ENCODE measurements at places on chromosomes 11 and 22.

DNA sequence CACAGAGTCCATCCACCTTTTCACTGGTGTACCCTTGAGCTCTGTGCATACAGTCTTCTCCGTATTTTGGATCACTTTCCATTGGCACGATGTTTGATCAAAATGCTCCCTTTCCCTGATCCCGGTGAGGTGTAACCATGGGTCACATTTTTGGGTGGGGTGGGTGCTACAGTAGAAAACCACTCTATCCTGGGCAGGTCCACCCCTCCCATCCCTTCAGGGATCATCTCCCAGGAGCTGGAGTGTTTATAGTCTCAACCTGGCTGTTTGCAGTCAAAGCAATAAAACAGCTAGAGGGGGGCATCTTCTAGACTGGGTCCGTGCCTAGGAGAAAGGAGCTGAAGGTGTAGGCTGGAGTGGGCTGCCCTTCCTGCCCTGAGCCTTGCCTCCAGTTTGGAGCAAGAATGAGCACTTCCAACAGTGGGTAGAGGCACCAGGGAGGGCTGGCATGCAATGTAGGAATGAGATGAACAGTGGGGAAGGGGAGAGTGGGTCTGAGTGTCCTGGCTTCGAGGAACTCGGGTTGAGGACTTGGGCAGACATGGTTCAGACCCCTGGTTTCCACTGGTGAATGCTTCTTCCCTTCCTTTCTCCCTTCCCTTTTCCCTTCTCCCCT is 38.8 kb downstream of the RNF141 start:
- DNase-seq: no peak

- DNase-seq: no peak
Observed at GRCh38 chr22:41842996-41843970, 10.4 kb downstream of the SREBF2 start.

DNA sequence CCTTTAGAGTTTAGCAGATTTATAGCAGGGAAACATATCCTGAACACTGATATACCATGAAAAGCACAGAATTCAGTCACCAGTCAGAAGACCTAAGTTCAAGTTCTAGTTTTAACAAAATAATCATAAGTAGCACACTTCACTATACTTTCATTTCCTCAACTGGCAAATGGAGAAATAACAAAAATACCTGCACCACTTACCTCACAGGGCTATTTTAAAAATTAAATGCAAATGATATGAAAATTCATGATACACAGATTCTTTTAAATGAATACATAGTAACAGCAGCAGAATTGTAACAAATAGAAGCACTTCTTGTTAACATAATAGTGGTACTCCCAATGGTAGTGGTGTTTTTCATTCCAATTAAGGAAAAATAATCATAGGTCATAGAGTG is 139.0 kb downstream of the FCHSD2 start:
- no peak for DNase-seq

DNA sequence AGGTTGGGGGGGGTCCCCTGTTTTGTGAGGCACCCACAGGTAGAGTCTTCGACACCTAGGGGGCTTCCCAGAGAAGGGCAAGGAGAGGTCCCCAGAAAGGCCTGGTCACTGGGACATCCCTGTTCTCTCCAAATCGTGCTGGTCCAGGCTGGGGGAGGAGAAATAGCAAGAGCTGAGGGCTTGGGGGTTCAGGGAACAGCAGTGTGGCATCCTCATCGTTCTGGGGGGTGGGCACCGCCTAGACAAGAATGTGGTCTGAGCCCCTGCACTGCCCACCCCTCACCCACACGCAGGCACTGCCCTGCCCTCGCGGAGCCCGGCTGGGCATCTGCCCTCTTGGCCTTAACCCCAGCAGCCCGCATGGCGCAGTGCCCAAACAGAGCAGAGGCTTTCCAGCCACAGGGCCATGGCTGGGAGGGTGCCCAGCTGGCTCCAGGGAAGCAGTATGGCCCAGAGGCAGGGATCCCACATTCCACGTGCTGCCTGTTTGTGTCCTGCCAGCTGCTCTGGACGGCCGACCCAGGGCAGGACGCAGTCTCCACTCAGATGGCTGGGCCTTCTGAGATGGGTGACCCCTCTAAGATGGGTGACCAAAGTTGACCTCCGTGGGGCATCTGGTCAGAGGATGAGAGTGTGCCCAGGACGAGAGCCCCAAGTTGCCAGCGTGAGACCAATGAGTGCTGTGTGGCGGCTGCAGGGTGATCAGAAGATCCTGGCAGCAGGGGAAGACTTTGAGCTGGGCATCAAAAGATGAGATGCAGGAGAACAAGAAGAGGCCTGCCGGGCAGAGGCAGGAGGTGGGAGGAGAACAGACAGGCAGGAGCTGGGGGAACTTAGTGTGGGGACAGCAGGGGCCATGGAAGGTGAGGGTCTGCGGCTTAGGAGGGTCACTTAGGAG is 14.4 kb downstream of the SCARF2 start:
- no peak for DNase-seq

DNA sequence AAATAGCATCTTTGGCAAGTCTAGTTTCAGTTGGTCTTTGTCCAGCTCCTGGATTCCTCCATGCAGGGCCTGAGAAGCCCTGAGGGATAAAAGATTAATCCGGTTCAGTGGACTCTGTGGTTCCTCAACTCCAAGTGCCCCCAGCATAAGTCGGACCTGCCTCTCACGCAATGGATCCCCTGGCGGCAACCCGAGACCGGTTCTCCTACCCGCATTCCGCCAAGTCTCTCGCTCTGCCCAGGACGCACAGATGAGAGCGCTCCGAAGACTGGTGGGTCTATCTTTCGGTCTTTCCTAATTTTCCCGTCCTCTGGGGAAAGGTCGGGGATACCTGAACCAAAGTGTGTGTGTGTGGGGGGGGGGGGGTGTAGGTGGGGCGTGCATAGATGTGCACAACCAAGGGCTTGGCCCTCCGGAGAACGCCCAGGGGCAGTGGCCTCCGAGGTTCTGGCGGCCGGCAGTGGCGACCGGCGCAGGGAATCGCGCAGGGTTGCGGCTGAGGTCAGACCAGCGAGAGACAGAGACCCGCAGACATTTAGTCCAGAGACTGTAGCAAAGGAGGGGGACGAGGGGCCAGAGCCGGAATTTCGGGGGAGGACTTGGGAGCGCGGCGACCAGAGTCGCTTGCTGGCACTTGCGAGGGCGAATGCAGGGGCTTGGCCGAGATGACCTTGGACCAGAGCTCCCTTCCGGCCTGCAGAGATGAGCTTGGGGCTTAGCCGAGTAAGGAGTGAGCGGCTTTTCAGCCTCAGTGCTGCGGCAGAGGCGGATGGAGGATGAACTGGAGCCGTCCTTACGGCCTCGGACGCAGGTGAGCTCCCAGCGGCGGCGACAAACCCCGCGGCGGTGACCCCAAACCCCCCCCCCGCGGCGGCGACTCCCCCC is 712 bp upstream of the SLC2A11 start:
- no peak for DNase-seq

DNA sequence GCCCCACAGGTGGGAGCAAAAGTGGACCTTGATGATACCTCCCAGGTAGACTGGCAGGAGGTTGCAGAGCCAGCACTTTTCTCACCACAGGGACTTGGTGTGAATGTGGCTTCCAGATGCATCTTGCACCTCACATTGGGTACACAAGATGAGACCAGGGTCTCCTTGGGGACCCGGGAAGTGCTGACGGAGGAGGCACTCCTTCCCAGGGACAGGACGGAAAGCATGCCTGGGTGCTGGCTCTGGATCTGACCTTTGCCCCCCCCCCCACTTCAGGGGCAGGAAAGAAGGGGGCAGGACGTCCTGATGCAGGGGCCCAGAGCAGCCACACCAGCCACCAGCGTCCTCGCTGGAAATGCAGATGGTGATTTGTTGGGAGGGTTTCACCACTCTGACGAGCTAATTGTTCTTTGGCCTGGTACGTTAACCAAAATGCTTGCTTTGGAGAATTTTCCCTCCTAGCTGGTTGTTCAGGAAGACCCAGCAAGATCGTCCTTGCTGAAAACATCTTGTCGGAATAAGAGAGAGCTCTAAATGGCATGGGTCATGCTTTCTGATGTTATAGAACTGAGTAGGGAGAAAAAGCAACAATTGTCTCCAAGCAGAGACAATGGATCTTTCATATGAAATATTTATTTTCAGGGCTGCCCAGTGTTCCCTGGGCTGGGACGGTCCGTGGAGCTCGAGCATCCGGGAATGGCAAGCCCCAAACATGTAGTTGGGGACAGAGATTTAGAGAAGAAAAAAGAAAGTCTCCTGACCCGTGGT is 74.4 kb upstream of the PPARA start:
- DNase-seq: no peak

DNA sequence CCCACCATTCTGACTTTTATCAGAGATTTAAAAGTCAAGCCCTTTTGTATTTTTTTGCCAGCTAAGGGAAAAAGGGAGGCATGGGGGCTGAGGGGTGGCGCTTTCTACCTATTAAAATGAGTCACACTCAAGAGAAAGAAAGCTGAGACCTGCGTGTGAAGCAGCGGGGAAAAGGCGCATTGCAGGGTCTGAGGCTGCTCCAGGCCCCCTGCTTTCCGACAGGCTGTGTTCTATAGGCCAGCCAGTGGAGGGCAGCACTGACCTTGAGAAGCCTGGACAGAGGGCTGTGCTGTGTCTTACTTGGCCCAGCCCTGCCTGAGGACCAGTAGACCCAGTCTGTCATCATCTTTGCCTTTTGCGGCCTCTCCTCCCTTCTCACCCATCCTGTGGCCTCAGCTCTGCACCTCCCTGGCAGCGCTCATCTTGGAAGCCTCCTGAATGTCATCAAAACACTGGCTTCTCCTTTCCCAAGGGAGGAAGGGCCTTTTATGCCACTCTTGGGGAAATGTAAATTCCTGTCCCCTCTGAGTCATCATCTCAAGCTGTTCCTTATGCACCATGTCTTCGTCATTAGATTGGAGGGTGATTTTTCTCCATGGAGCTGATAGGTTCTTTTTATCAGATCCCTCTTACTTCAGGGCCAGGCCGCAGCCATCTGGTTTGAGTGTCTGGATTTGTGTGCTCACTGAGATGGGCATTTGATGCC is 12.6 kb upstream of the MAPK8IP1 start:
- peak; percentile 25 for DNase-seq

- DNase-seq: no peak
Observed at GRCh38 chr11:74279256-74279655, 32.2 kb downstream of the P4HA3 start.

GRCh38 chr11:1500466-1501420 is 14.2 kb upstream of the MOB2 start:
- no peak for DNase-seq

GRCh38 chr11:120608061-120608460 is 96.5 kb downstream of the GRIK4 start:
- DNase-seq: no peak

DNA sequence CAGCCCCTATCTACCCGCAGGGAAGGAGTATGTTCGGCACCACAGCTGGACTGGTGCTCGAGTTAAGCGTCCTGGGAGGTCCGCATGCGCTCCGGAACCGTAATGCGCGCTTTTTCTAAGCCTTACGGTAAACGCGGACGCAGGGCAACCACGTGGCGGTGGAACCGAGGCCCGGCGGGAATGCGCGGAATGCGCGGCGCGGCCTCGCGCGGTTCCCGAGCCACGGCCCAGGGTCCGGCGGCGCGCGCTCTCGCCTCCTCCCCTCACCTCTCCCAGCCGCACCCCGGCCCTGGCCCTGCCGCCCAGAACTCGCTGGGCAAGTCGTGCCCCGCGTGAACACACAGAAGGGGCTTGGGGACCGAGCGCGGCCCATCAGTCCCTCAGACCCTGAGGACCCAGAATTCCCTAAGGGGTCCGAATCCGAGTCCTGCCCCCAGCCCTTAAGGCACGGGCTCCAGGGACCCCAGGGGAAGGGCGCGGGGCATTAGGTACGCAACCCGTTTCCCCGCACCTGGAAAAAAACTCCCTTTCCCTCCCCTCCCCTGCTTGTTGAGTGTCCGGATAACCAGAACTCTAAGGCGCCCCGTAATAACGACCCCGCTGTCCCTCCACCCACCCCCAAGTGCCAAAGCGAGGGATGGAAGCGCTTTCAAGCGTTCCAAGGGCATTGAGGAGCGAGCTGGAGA is 4.3 kb upstream of the CCND1 start:
- DNase-seq: no peak

DNA sequence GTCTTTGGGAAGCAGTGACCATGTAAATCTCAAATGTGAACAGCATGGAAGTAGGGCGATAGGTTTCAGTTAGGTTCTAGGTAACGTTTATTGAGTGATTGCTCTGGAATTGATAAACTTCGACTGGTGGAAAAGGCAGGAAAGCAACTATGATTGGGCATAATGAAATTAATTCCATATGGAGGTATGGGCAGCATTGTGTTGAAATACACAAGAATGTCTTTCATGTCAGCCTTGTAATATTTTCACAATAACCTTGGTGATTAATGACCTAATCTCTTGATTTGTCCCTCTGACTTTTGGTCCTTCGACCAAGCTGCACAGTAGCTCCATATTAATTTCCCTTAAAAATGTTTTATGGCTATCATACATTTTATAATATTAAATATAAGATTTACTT is 2.8 kb downstream of the CEP57 start:
- DNase-seq: no peak

- DNase-seq: no peak
Observed at GRCh38 chr22:25147642-25147928, 52.1 kb upstream of the CRYBB3 start.

- no peak for DNase-seq
Observed at GRCh38 chr11:100397401-100397800, 289.7 kb upstream of the ARHGAP42 start.

- DNase-seq: no peak
Observed at GRCh38 chr11:98625526-98625925, 395.2 kb upstream of the CNTN5 start.

GRCh38 chr11:62179995-62180394 is 10.0 kb upstream of the SCGB1D1 start:
- DNase-seq: no peak

DNA sequence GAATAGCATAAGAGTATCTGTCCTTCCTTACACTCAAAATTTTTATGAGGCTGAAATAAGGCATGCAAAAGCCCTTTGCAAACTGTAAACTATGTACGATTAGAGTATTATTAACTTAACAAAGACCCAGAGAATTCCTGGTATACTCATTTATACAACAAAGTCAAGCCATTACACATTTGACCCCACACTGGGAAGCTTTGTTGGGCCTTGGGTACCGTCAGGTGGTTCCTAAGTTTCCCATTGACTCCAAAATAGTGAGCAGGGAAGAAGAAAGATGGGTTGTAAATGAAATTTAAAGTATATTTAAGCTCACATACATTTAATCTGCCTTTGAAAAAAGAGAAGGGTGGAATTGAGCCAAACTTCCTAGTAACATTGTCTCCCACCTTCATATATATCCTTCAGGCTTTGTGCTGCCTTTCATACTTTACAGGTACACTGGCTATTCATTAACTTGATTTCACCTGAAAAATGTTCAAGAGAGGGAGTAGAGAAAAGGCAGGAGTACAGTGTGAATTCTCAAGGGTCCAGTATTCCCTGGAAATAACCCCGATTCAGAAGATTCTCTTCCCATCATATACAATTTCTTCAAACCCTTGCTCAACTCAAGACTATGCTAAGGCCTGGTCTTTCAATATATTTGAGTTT is 68.6 kb downstream of the SOX6 start:
- DNase-seq: no peak

- DNase-seq: no peak
Observed at GRCh38 chr11:62501432-62501891, 45.1 kb downstream of the AHNAK start.
